ENCODE measurements at places on chromosomes 12 and 14.

- no peak for DNase-seq
Measured at GRCh38 chr12:45309836-45310626, 94.1 kb downstream of the ANO6 start.

- DNase-seq, result no peak
Measured at GRCh38 chr12:4540170-4540569, 1.5 kb downstream of the RAD51AP1 start.

GRCh38 chr12:65825507-65826352 lies 1.4 kb downstream of the HMGA2 start:
- DNase-seq, result no peak

DNA sequence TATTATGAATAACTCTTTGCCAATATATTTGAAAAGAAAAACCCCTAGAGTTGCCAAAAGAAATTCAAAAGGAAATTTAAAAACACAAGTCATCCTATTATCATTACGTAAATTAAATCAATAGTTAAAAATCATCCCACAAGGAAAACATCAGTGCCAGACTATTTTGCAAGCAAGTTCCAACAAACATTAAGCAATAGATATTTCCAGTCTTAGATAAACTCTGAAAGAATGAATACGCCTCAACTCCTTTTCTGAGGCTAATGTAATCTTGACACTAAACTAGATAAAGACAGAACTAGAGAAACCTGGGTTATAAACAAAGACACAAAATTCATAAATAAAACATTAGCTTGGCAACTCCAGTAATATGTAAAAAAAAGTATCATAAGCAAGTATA lies 245.9 kb downstream of the FOXN3 start:
- DNase-seq, result no peak

DNA sequence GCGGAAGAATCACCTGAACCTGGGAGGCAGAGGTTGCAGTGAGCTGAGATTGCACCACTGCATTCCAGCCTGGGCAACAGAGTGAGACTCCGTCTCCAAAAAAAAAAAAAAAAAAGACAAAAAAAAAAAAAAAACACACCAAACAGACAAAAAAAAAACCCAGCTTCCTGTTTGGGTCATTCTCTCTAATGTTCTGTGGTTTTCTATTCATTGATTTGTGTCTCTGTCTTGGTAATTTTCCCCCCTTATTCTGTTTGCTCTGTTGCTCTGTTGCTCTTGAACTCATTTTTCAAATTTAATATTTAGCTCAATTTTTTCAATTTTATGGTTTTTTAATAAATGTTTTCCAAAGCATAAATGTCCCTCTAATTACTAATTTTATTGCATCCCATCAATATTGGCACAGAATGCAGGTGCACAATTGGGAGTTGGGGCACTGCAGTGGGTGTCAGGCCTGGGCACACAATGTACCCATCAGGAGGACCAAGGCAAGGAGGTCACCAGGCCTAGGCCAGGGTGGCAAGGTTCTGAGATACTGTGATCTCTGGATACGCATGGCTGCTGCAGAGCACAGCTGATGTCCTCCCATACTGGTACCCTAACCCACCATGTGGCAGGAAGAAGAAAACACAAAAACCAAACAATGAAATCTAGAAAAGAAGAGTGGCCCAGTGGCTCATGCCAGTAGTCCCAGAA lies 8.0 kb upstream of the GNPTAB start:
- no peak for DNase-seq

DNA sequence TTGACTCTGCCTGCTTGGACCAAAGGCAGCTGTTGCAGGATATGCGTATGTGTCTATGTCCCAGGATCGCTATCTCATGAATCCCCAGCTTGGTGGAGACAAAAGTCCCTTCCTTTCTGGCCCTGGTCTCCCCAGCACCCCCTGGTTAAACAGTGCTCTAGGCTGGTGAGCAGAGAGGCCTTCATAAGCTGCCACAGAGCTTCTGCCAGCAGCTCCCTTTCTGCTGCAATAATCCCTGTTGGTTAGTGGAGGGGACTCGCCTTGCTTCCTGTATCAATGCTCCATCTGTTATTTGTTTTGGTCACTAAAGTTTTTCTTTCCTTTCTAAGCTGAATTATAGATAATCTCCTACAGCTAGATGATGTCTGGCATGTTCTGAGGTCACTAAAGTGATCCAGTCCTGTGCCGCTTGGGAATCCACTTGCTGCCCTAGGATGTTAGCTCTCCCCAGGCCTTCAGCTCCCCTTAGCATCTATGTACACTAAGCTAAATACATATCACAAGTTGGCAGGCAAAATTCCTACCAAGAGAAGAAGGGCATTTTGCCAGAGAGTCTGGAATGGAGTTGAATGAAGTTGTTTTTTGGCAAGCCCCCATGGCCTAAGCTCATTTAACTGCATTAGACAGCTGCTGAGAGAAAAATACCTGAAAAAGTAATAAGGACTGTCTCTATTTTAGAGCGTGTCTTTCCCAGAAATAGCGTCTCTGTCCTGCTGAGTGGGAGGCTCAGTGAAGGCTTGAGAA lies 47.8 kb downstream of the RDH12 start:
- DNase-seq, result no peak

- no peak for DNase-seq
Measured at GRCh38 chr14:65377576-65377975, 35.0 kb upstream of the FUT8 start.

- no peak for DNase-seq
Measured at GRCh38 chr14:91858536-91859275, 8.6 kb downstream of the TC2N start.

GRCh38 chr12:51482929-51483697 lies 58.5 kb downstream of the SLC4A8 start:
- DNase-seq, result no peak

- no peak for DNase-seq
Measured at GRCh38 chr12:105057174-105057573, 27.1 kb downstream of the ALDH1L2 start.

DNA sequence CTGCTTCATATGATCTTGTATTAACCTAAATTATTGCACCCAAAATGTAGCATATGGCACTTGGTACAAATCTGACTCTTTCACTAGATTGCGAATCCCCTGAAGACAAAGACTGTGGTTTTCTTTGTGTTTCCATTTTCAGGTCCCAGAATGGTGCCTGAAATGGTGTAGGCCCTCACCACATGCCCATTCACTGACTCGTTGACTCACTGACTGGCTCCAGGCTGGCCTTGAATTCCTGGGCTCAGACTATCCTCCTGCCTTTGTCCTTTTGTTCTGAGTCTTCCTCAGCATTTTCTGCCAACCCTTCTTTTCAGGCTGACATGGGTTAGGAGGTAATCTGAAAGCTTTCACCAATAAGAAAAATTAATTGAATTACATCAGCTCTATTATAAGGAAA lies 368.7 kb upstream of the GARIN6 start:
- DNase-seq, result no peak

- no peak for DNase-seq
Measured at GRCh38 chr12:113266106-113266895, 45.0 kb downstream of the TPCN1 start.

GRCh38 chr14:30272848-30273832 lies 285.8 kb upstream of the G2E3 start:
- no peak for DNase-seq

DNA sequence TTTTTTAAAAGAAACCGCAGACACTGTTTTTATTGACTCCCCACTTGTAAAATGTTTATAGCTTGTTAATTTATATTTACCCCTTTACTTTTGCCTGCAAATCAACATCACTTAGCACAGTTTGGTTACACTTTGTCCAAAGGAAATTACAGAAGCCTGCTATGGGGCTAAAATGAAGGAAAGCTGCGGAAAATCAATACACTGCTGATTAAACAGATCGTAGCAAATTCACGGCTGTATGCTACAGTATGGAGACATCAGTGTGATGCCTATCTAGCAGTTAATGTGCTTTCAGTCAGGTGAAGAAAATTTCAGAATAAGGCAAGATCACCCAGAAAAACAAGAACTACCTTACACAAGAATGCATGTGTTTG lies 110.0 kb downstream of the FOXG1 start:
- no peak for DNase-seq

- DNase-seq, result no peak
Measured at GRCh38 chr12:91778091-91778832, 367.4 kb downstream of the BTG1 start.

DNA sequence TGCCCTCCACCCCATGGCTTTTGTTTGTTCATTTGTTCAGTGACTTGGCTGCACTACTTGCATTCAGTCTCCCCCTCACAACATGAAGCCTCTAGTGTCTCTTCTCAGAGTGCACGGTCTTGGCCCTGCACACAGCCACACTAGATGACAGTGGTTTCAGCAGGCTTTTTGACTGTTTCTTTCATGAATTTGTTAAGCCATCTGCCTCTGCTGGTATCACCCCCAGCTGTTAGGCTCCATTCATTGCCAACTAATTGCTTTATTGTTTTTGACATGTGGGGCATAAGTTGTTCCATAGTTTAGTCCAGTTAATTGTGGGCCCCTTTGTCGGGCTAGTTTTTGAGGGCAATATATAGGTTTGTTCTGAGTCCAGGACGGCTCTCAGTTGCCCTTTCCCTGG lies 18.8 kb downstream of the OS9 start:
- no peak for DNase-seq

- DNase-seq, result no peak
Measured at GRCh38 chr12:24256684-24257083, 307.2 kb upstream of the SOX5 start.

DNA sequence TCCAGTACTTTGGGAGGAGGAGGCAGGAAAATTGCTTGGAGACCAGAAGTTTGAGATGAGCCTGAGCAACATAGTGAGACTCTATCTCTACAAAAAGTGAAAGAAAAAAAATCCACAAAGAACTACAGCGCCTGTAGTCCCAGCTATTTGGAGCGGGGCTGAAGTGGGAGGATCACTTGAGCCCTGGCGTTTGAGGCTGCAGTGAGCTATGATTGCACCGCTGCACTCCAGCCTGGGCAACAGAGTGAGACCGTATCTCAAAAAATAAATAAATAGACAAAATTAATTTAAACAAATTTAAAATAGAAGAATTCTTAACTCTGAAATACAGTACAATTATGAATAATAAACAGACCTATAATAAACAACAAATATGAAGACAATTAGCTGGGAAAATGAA lies 40.9 kb downstream of the ATL1 start:
- no peak for DNase-seq

- no peak for DNase-seq
Measured at GRCh38 chr12:80814453-80814852, 97.7 kb downstream of the MYF5 start.

DNA sequence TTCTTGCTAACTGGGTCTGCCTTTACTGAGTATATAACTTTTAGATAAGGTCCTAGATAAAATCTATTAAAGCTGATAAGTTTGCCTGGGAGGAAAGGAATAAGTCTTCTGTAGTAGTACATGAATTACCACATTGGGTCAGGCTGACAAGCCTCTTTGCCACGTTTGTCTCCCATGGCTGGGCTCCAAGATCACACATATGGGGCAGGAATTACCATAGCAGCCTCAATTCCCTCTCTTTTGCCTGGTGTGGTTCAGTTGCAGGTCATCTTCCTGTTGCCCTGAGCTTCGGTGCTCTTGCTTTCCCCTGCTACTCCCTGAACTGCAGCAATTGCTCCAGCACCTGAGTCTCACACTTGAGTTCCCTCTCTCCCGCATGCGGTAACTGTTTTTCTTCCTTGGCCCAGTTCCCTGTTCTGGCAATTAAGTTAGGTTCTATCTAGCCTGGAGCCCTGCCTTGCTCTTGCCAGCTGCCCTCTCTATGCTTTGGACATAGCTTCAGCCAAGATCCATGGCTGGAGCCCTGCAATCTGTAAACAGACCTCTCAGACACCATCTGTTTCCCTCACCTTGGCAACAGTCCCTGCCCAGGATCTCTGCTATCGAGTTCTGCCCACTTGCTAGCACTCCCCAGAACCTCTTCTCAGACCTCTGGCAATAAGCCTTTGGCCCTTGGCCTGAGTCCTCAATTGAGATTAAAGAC lies 5.8 kb upstream of the GLT8D2 start:
- no peak for DNase-seq

DNA sequence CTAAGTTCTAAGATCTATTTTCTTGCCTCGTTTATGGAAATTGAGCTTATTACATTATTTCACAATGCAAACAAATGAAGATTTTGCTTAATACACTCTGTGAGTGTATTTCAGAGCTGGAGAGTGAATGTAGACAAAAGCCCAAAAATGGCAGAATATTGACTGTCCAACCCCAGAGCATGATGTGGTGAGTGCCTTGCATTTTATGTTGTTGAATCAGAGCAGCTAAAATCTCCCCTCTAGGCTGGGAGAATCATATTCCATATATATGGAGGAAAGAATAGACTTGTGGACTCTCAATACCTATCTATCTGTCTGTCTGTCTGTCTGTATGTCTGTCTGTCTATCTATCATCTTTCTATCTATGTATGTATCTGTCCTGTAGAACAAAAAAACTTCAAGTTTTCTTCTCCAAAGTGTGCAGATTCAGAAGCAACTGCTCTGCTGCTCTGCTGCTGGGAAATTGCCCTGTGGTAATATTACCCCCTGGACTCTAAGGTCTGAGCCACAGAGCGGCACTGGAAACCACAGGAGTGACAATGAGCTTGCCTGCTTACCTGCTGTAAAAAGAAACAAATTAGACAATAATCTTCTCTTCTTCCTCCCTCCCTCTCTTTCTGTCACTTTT lies 209.4 kb upstream of the PRICKLE1 start:
- DNase-seq, result no peak

DNA sequence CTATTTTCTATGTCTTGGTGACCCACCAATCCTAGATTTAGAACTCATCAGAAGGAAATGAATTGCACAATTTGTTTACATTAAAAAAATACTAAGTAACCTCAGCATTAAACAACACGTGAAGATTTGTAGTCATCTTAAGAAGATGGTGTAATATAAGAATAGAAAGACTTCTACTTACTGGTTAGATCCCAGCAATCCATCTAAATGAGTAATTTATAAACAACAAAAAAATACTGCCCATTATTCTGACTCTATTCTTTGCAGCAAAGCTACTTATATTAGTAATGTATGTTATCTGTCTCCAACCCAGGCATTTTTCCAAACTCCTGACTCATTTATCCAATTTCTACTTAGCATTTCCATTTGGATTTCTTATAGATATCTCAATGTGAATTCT lies 67.8 kb downstream of the CD163L1 start:
- no peak for DNase-seq

DNA sequence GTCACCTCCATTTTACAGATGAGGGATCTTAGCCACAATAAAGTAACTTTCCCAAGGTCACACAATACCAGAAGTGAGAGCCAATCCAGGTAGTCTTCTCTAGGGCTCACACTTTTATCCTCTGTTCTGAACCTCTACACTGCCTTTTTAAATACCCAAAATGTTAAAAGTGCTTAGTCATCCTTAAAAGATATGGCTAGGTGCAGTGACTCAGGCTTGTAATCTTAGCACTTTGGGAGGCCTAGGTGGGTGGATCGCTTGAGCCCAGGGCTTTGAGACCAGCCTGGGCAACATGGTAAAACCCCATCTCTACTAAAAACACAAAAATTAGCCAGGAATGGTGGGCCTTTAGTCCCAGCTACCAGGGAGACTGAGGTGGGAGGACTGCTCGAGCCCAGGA lies 104.1 kb upstream of the PPP4R3A start:
- DNase-seq, result no peak

- no peak for DNase-seq
Measured at GRCh38 chr12:52236386-52237050, 3.5 kb downstream of the KRT7 start.

- no peak for DNase-seq
Measured at GRCh38 chr12:99649551-99649950, 2.0 kb downstream of the GARIN6 start.

Measured in esophagus squamous epithelium (tissue), 5 donors.